ENCODE measurements at places on chromosomes 16 and 17.

GRCh38 chr17:57413848-57414651, 157.7 kb downstream of the MSI2 start:
- peak; percentile 31 for DNase-seq

GRCh38 chr17:6170349-6170748, 100.2 kb downstream of the WSCD1 start:
- DNase-seq = no peak

GRCh38 chr17:35930211-35931065, at the start of gene RDM1:
Gene RDM1, minus strand, starts transcription at chr17:35930773. Its CDS starts 46 bp downstream, at chr17:35930727.
- peak; percentile 78 for DNase-seq

- no peak for DNase-seq
These were observed 186.3 kb upstream of the XYLT1 start for GRCh38 chr16:17657045-17657444.

DNA sequence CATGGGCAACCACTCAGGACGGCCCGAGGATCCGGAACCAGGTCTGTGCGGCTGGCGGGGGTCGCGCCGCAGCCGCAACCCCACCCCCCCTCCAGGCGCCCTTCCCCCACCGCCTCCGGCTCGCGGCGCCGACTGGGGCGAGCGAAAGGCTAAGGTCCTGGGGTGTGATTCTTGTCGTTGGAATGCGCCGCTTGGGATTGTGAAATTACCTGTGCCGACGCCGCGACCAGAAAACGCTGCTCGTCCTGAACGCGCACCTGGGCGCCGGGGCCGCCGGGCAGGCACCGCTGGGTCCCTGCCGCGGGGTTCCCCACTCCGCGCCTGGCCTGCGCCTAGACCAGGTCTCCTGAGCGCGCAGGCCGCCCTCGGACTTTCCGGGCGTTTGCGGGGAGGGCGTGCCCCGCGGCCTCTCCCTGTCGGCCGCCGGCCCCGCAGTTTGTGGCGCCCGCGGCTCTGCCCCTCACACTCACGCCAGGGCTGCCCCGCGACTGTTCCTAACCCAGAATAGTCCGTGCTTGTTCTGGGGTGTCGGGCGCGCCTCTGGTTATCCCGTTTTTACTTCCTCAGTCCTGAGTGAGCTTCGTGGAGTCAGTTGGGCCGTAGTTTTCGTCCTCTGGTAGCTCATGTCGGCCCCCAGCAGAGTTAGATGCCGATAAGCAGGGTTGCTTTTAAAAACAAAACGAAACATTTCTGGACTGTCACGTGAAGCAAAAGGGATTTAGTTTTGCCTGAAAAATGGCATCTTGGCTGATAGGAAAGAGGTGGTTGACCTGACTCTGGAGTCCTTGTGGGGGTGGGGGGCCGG, 147.2 kb downstream of the SPECC1 start:
- peak; percentile 62 for DNase-seq
